CD4-positive, CD25-positive, alpha-beta regulatory T cell (primary cell): ENCODE measurements at places on chromosomes 3 and 15. TPM values are rescaled to one million over a fixed set of nuclear protein-coding genes. Genes with fewer than 3 reads are reported as not detected.

GRCh38 chr15:73517566-73517965 is 74.6 kb downstream of the REC114 start:
- DNase-seq = no peak

DNA sequence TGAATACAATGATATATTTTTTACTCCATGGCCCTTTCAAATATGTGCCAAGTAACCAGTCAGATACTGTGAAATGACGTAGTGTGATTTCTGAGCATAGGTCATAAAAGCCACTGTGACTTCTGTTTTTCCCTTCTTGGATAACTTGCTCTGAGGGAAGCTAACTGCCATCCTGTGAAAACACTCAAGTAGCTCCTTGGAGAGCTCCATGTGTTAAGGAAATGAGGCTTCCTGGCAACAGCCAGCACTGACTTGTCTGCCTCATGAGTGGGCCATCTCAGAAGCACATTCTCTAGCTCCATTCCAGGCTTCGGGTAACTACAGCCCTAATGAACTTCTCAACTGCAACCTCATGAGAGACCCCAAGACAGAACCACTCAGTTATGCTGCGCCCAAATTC is 9.5 kb upstream of the CCDC80 start:
- no peak for DNase-seq

DNA sequence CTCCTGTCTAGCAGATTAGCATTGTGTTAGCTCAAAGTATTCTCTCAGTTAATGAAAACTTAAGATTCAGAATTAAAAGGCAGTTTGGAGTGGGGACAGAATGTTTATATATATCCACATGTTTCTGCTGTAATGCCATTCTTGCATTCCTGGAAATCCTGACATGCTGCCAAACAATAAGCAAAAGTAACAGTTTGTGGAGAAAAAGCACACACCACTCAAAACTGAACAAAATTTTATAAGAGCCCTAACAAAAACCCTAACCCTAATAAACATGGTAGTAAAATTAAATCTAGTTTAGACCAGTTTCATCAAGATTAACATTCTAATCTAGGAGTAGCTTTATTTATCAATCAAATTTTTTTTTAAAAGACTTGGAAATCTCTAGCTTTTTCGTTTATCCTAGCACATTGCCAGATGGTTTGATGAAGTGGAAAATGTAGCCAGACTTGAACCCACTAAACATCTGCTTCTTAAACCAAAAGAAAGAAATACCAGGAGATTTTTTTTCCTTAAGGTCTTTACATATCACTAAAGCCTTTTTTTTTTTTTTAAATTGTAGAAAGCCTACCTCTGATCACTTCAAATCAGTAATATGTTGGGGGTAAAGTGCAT is 3.7 kb downstream of the TCAIM start:
- DNase-seq = no peak

The SAMD7 gene
- polyA plus RNA-seq = not detected

The LTK gene
- polyA plus RNA-seq = 0.17 TPM
